ENCODE measurements at places on chromosomes 2 and 18.

DNA sequence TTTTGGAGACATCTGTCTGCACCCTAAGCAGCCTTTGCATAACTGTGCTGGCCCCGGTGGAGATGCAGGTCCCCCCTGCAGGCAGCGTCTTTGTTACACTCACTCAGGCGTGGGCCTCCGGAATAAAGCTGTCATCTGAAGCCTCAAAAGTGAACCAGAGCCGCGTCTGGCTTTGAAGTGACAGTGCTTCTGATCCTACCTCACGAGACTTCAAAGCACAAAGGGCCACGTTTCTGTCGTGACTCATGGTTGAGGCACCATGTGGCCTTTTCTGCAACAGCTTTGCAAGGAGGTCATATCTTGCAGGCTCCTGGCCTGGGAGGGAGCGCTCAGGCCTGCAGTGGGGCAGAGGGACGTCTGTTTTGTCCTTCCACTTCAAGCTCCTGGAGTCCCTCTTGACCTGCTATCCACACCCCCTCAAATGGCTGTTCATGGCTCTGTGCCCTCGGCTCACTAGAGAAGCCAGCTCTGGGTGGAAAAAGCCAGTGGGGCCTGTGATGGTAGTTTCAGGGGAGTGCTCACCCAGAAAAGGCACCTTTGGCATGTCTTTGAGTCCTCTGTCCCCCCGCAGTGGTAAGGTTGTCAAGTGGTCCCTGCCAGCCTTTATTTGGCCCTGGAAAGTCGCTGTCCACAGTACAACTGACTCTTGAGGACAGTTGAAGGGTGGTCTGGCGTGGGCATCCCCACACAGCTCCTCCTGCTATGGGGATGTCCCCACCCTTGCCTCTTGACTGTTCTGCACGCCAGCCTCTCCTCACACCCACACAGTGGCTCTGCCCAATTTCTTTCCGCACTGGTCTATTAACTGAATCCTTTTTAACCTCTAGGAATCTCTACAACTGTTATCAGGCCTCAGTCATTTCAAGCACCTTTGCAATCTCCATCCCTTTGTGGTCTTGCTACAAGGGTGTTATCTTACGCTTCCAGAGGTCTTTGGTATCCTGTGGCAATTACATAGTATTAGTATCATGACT is 19.3 kb downstream of the GPR55 start:
- DNase-seq: no peak

GRCh38 chr2:164722616-164723338 is 101.5 kb upstream of the GRB14 start:
- no peak for DNase-seq

DNA sequence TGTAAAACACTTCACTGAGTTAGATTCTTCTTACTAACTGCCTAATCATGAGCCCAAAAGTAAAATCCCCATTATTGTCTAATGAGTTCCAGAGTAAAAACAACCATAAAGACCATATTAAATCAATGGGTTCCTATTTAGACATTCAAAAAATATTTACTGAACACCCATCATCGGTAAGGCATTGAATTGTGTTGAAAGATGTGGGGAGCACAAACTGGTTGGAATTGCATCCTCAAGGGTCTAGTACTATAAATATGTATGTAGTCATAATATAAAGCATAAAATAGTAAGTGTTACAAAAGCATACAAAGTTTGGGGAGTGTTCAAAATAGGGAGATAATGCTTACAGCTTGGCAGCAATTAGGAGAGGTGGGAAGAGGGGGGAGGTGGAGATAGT is 3.0 kb upstream of the MARCHF4 start:
- DNase-seq: no peak

DNA sequence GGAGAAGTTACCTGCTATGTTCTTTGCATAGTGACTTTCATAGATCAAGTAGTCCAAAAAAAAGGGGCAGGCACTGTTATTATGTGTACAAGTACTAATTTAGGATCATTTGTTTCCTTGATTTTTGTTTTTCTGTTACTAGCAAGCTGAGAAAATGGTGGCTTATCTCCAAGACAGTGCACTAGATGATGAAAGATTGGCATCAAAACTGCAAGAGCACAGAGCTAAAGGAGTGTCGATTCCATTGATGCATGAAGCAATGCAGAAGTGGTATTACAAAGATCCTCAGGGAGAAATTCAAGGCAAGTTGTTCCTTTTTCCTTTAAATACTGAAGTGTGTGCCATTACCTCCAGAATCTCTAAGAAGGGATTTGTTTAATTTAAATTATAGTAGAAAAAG is 19.6 kb upstream of the KCNJ13 start:
- DNase-seq: peak; percentile 59

GRCh38 chr2:180670302-180671003 is 310.0 kb upstream of the UBE2E3 start:
- no peak for DNase-seq

DNA sequence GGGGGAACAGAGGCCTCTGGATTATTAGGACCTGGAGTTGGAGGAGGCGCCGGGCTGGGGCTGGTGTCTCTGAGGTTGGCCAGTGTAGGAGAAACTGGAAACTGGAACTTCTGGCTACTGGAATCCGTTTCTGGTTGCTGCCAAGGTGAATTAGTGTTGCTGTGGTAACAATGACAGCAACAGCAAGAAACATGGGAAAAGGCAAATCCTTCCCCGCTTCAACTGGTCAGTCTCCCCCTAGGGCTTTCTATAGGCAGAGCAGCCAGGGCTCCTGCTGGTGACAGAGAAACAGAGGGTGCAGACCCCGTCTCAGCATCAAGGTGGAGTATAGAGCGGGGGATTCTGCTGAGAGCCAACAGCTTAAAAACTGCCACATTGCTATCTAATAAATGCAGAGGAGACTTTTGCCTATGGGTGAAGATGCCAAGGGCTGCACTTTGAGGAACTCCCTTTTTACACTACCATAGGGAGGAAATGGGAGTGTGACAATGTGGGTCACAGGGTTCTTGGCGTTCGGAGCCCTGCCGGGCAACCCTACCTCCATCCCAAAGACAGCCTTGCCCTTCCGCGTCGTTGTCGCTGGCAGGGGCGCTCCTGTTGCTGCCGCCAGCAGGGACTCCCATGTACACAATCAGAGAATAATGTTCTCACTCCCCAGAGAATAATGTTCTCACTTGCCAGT is 81.4 kb upstream of the CABLES1 start:
- peak; percentile 62 for DNase-seq

DNA sequence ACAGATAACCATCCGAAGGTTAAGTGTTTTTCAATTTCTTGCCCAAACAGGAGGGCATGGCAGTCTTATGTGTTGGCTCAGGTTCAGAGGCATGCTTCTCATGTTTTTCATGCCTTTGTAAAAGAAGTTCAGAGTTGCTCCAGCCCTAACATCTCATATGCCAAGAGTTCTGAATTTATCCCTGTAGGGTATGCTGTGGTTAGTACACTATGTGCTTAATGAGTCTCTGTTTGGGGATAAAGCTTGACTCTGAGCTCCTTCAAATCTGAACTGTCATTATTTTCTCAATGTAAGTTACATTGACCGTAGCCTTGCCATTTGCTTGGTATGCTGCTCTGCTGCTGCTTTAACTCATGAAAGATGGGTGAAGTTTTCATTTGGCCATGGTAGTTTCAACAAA is 67.9 kb upstream of the PNPT1 start:
- peak; percentile 58 for DNase-seq
